ENCODE measurements at places on chromosomes 13 and 19. TPM values are rescaled to one million over a fixed set of nuclear protein-coding genes. Genes with fewer than 3 reads are reported as not detected.

Gene SIGLEC9
- 0.51 TPM for total RNA-seq

Gene ZNF587B
- 19.3 TPM for total RNA-seq

Gene CCDC61
- total RNA-seq = 9.5 TPM

Gene ZNF112
- 6.2 TPM for total RNA-seq

Gene PALM3
- total RNA-seq = 0.55 TPM

Gene ZBTB32
- total RNA-seq = not detected

Gene HIF3A
- total RNA-seq = 154 TPM

Gene NAPA
- 172 TPM for total RNA-seq

Gene UBA52
- total RNA-seq = 1,031 TPM

Gene IL27RA
- total RNA-seq = 6.3 TPM

Gene RGS9BP
- total RNA-seq = 0.62 TPM

Gene METTL21C
- not detected for total RNA-seq

- DNase-seq = no peak
- H3K4me3 ChIP-seq = no peak overlapping the region
- no peaks in the 10 kb centered on the region for H3K4me1 ChIP-seq
These were observed 252.2 kb downstream of the TSHZ3 start for GRCh38 chr19:31096935-31097545.

GRCh38 chr19:33508009-33508408 is 13.6 kb downstream of the PEPD start:
- DNase-seq = no peak
- H3K36me3 ChIP-seq = no peaks in the 10 kb centered on the region
- no peaks in the 10 kb centered on the region for H3K4me1 ChIP-seq
- no peak overlapping the region for H3K4me3 ChIP-seq
- H3K27me3 ChIP-seq = no peaks in the 10 kb centered on the region

DNA sequence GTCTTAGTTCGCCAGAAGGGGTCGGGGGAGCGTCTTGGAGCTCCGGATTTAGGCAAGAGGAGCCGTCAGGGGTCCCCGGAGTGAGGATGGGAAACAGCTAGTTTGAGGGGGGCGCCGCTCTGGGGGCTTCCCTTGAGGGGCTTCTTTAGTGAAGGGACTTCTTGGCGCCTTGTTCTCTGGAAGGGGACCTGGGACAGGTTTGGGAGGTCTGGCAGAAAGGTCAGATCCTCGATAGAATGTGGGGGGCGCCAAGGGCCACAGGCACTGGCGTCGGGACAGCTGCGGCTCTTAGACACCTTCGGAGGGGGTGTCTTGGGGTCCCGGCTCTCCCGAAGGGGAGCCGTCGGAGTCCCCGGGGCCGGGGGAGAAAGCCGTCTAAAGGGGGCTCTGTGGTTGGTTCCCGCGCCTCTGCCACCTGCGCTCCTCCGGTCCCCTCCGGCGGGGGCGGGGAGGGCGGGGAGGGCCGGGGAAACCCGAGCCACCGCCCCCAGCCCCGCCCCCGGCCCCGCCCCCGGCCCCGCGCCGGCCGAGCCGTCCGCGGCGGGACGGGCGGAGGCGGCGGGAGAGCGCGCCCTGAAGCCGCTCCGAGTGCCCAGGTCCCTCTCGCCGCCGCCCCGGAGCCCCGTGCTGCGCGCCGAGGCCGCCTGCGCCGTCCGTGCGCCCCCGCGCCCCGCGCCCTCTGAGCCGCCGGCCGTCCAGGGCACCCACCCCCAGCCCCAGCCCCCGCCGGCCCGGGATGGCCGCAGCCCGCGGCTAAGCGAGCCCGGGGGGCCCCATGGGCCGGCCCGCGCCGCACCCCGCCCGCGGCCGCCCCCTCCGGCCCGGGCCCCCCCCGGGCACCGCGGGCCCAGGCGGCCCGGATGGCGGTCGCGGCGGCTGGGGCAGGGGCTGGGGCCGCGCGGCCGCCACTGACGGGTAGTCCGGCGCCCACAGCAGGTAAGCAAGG is at the start of gene NRTN:
Gene NRTN, plus strand, starts transcription at position 552 of the 946 bp plus-strand sequence. CDS start 19,099 bp downstream, outside the sequence.
- no peak for DNase-seq
- H3K36me3 ChIP-seq = no peaks in the 10 kb centered on the region
- H3K27ac ChIP-seq = no peak within 1 kb of the TSS
- peaks cover 11% of the 10 kb centered on the region for H3K27me3 ChIP-seq
- H3K4me3 ChIP-seq = no peak within 1 kb of the TSS

DNA sequence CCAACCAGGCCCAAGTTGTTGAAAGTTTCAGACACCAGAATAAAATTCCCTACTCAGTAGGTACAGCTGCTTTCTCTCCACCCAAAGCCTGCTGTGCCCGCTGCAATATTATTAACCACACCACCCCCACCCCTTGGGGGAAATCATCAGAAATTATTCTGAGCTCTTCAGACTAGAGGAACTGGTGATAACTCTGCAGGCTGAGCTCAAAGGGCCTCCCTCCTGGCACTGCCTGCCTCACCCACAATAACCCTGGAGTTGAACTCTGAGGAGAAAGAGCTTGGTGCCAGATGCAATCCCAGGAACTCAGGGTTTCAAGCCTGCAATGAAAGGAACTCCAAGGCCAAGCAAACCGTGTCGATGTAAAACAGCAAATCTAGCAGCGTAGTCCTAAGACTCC is 381.7 kb upstream of the ZNF507 start:
- H3K4me3 ChIP-seq = no peak overlapping the region
- H3K36me3 ChIP-seq = no peaks in the 10 kb centered on the region
- no peak for DNase-seq
- H3K4me1 ChIP-seq = no peaks in the 10 kb centered on the region

DNA sequence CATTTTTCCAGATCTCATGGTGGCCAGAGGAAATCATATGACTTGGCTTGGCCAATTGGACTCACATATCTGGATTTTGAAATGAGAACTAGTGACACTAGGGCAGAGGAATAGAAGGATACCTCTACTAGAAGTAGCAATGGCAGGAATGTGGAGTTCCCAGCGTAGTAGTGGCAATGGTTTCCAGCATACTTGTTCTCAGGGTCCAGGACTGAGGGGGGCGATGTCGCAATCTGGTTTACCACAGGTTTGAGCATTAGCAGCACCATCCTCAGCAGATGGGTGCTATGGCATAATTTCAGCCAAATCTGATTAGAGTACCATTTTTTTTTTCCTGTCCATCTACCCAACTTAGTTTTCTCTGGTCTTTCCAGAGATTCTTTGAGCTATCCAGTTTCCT is 8.1 kb upstream of the SLITRK1 start:
- no peaks in the 10 kb centered on the region for H3K27me3 ChIP-seq
- no peak for DNase-seq
- H3K27ac ChIP-seq = no peak overlapping the region
- no peak overlapping the region for H3K4me3 ChIP-seq

DNA sequence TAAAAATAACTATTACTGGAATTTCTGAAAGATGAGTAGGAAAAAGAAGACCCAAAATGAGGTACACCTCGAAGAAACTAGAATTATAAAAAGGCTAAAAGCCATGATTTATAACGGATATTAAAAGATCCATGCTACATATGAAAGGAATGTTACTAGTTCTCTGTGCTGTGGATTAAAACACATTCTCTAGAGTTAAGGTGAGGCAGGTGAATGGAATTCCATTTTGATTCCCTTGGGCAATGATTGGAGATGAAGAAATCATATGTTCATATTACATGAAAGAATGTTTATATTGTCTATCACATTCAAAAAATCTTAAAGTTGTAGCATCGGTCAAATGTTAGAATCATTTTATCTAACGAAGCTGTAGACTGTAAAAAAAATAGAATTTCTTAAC is 783.7 kb downstream of the PCDH9 start:
- H3K27ac ChIP-seq = no peak overlapping the region
- H3K36me3 ChIP-seq = no peaks in the 10 kb centered on the region
- H3K4me1 ChIP-seq = no peaks in the 10 kb centered on the region
- DNase-seq = no peak

- no peaks in the 10 kb centered on the region for H3K36me3 ChIP-seq
- no peaks in the 10 kb centered on the region for H3K4me1 ChIP-seq
- no peak for DNase-seq
- no peaks in the 10 kb centered on the region for H3K27me3 ChIP-seq
- no peak overlapping the region for H3K27ac ChIP-seq
These were observed 4.2 kb downstream of the SSBP4 start for GRCh38 chr19:18423258-18424020.

GRCh38 chr13:42997381-42997780 is 5.3 kb upstream of the EPSTI1 start:
- no peak for DNase-seq
- H3K4me3 ChIP-seq = no peak overlapping the region
- no peak overlapping the region for H3K27ac ChIP-seq
- no peaks in the 10 kb centered on the region for H3K4me1 ChIP-seq
- no peaks in the 10 kb centered on the region for H3K27me3 ChIP-seq
- H3K36me3 ChIP-seq = no peaks in the 10 kb centered on the region

GRCh38 chr19:33227242-33227650 is 1.6 kb upstream of the SLC7A10 start:
- peaks cover 43% of the 10 kb centered on the region for H3K27me3 ChIP-seq
- no peak overlapping the region for H3K27ac ChIP-seq
- DNase-seq = no peak
- no peak overlapping the region for H3K4me3 ChIP-seq

GRCh38 chr13:49840266-49840665 is 47.8 kb upstream of the KPNA3 start:
- H3K36me3 ChIP-seq = no peaks in the 10 kb centered on the region
- H3K4me1 ChIP-seq = no peaks in the 10 kb centered on the region
- H3K27ac ChIP-seq = no peak overlapping the region
- H3K4me3 ChIP-seq = no peak overlapping the region
- no peak for DNase-seq

DNA sequence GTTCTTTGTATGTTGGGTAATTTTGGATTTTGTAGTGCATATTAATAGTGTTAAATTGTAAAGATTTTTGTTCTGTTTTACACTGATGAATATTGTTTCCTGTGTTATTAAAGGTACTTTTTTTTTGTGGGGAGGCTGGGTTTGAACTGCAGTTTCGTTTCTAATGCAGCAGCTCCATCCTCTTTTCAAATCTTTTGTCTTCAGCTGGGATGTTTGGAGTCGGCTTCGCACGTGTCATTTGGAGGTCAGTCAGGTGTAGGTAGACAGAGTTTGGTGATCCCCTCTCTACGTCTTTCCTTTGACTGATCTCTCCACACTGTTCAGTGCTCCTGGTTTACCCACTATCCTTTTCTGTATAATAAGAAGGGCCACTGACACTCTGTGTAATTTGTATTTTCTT is 30.3 kb downstream of the TDRD3 start:
- no peaks in the 10 kb centered on the region for H3K36me3 ChIP-seq
- H3K27ac ChIP-seq = no peak overlapping the region
- no peak for DNase-seq
- H3K4me3 ChIP-seq = no peak overlapping the region
- no peaks in the 10 kb centered on the region for H3K4me1 ChIP-seq

- no peak overlapping the region for H3K27ac ChIP-seq
- no peaks in the 10 kb centered on the region for H3K27me3 ChIP-seq
- DNase-seq = no peak
- H3K36me3 ChIP-seq = no peaks in the 10 kb centered on the region
- H3K4me1 ChIP-seq = no peaks in the 10 kb centered on the region
These were observed 635.3 kb downstream of the UQCRFS1 start for GRCh38 chr19:28577666-28578065.

DNA sequence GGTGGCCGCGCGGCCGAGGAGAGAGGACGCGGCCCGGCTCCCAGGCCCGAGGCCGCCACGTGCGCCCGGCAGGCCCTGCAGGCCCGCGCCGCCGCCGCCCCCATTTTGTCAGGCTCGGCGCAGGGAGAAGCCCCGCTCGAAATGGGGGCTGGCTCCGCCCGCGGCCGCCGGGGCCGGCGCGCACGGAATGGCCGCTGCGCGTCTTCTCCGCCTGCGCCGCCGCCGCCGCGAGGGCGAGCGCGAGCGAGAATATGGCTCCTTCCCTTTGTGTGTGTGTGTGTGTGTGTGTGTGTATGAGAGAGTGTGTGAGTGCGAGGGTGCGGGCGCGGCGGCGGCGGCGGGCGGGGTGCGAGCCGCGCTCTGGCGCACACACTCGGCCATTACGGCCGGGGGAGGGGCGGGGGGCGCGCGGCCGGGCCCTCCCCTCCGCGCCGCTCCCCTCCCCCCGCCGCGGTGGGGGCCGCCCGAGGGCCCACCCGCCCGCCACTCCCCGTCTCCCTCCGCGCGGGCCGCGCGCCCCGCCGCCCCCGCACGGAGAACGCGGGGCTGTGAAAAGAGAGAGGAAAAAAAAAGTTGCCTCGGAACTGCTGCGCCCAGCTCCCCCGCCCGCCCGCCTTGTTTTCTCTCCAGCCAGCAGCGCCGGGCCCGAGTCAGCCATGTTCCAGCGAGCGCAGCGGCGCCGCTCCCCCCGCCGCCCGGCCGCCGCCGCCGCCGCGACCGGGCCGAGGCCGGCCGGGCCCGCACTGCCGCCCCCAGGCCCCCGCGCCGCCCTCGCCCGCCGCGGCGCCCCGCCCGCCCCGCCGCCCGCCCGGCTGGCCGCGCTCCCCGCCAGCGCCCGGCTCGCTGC is 1.0 kb downstream of the HMGB1 start:
- peak overlapping the region; percentile 67 for H3K4me3 ChIP-seq
- peaks cover 4% of the 10 kb centered on the region for H3K4me1 ChIP-seq
- H3K27me3 ChIP-seq = no peaks in the 10 kb centered on the region
- no peaks in the 10 kb centered on the region for H3K36me3 ChIP-seq
- DNase-seq = peak; percentile 83
- H3K27ac ChIP-seq = peak overlapping the region; percentile 99

GRCh38 chr13:28679628-28680027 is 20.7 kb downstream of the POMP start:
- no peak overlapping the region for H3K4me3 ChIP-seq
- no peak for DNase-seq
- H3K36me3 ChIP-seq = no peaks in the 10 kb centered on the region

GRCh38 chr13:111908361-111908760 is 158.6 kb upstream of the SOX1 start:
- no peak overlapping the region for H3K4me3 ChIP-seq
- H3K36me3 ChIP-seq = no peaks in the 10 kb centered on the region
- H3K27ac ChIP-seq = no peak overlapping the region
- H3K4me1 ChIP-seq = no peaks in the 10 kb centered on the region
- no peak for DNase-seq
- H3K27me3 ChIP-seq = no peaks in the 10 kb centered on the region

DNA sequence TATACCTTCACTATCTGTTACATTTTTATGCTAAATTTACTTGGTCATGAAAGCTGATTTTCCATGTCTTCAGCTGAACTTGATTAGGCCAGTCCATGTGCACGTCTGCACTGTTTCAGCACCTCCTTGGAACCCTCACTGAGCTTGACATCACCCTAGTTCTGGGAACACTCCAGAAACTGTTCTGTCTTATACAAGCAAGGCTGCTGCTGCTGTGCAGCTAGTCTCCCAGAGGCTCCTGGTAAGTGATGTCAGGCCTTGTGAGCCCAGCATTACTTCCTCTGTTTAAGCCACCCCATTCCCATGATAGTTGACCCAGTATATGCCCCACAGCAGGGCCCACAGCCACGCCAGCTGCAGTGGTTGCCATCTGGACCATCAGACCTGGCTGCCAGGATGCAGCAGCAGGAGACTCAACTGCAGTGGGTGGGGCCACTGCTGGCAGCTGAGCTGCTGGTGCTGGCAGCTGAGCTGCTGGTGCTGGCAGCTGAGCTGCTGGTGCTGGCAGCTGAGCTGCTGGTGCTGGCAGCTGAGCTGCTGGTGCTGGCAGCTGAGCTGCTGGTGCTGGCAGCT is 90.5 kb upstream of the AKAP11 start:
- no peaks in the 10 kb centered on the region for H3K27me3 ChIP-seq
- H3K36me3 ChIP-seq = no peaks in the 10 kb centered on the region
- H3K4me3 ChIP-seq = no peak overlapping the region
- H3K27ac ChIP-seq = no peak overlapping the region
- no peak for DNase-seq

- no peaks in the 10 kb centered on the region for H3K27me3 ChIP-seq
- H3K4me3 ChIP-seq = peak within 1 kb of the TSS; percentile 59
- no peaks in the 10 kb centered on the region for H3K4me1 ChIP-seq
- no peaks in the 10 kb centered on the region for H3K36me3 ChIP-seq
- peak within 1 kb of the TSS; percentile 20 for H3K27ac ChIP-seq
These were observed at the start of gene TMEM221 for GRCh38 chr19:17448131-17448967. TMEM221 (minus strand) TSS chr19:17448668; CDS start chr19:17448462, 206 bp downstream.
